Gastrocnemius medialis (tissue), 4 donors: ENCODE measurements at places on chromosomes 7 and 10.

DNA sequence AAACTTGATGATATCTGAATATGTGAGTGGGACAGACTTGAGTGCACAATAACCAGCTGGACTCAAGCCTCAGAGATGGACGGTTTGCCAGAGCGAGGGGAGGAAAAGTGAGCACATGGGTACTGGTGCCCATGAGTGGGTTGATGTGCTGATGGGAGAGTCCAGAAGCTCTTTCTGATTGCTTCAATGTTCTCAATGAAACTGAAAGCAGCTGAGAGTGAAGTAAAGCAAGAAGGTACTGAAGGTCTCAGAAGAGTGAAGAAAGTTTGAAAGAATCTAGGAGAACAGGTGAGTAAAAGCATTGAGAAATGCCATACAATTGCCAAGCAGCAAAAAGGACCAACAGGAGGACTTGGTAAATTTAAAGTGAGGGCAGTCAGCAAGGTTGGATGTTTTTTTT lies 28.6 kb downstream of the CTTNBP2 start:
- no peak for DNase-seq

DNA sequence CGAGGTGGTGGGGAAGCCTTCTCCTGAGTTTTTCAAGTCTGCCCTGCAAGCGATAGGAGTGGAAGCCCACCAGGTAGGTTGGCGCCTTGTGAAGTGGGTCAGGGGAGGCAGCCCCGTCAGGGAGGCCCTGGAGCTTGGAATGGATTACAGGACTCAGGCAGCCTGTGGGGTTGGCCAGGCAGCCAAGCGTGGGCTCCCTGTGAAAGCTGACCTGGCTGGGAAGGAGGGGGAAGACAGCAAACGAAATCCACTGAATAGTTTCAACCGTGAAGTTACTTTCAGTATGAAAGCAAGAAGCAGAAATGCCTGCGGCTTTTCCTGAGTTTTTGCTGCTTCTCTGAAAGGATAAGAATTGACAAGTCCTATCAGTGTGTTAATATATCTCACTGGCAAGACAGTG lies 36.4 kb downstream of the LHPP start:
- DNase-seq = no peak

- no peak for DNase-seq
Measured at GRCh38 chr7:77831481-77831880, 32.9 kb downstream of the PHTF2 start.

DNA sequence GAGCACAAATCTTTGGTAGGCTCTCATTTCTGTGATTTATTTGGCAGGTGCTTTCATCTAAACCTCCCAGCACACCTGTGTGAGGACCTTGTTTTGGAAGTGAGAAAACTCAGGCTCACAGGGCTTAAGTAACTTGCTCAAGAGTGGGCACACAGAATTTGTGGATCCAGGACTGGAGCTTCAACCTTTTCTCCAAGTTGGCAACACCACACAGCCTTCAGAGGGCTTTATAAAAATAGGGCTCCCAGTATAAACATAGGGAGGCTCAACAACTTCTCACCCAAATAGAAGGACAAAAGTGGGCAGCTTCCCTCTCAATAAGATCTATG lies 182.2 kb upstream of the NEBL start:
- DNase-seq = no peak

DNA sequence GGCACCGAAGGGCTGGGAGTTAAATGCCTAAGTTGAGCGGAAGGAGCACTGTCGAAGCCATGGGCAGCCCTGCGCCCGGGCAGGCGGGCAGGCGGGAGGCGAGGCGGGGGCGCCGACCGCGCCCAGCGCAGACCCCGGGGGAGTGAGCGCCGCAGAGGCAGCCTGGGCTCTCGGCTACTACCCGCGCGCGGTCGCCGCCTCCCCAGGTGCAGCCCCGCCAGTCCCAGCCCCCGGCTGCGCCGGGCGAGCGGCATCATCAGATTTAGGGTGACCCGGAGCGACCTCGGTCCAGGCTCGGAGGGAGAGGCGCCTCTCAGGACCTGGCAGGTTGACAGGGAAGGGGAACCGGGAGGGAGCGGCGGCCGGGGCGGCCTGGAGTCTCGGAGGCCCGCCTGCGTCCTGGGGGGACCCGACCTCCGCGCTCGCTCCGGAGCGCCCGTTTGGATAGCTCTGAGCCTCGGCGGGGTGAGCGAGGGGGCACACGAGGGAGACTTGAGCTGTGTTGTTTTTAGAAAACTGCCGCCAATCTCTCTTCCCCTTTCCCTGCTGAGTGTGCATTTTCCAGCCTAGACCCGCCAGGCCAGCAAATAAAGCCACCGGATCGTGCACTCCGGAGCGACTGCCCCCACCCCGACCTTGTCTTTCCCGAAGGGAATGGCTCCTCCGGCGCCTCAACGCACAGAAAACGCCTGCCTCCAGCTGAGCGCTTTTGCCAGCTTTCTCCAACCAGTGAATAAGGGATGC lies 2.3 kb upstream of the NRP1 start:
- DNase-seq = no peak

- no peak for DNase-seq
Measured at GRCh38 chr7:87590578-87590977, 10.1 kb downstream of the ABCB1 start.

DNA sequence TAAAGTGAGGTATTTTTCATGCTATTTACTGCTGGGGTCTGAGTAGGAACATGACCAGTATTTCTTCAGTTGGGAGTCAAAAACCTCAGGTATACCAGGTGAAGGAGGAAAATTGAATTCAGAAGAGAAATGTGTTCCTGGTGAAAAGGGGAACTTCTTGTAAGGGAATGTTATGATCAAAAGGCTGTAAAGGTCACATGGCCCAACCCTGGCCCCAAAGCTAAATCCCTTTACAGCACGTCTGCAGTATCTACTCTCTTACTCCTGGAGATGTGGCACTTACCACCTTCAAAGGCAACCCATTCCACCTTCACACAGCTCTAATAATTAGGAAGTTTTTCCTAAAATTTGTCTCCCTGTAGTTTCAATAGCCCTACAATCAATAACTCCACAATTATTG lies 15.2 kb downstream of the PIK3AP1 start:
- no peak for DNase-seq

- DNase-seq = no peak
Measured at GRCh38 chr10:115963848-115964247, 309.2 kb downstream of the GFRA1 start.

DNA sequence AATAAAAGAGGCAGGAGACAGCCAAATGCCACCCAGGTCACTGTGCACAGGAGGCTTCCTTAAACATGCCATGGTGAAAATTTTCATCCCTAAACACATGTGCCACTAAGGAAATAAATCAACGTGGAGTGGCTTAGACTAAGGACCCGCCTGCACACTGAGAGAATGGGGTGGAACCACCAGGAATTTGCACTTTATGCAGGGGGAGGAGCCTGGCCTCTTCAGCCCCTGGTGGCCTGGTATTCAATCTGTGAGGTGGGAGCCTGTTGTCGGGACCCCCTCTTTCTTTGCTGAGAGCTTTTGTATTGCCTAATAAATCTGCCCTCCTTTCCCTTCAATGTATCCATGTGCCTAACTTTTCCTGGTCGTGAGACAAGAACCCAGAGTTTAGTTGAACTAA lies 204.6 kb upstream of the NRP1 start:
- no peak for DNase-seq

DNA sequence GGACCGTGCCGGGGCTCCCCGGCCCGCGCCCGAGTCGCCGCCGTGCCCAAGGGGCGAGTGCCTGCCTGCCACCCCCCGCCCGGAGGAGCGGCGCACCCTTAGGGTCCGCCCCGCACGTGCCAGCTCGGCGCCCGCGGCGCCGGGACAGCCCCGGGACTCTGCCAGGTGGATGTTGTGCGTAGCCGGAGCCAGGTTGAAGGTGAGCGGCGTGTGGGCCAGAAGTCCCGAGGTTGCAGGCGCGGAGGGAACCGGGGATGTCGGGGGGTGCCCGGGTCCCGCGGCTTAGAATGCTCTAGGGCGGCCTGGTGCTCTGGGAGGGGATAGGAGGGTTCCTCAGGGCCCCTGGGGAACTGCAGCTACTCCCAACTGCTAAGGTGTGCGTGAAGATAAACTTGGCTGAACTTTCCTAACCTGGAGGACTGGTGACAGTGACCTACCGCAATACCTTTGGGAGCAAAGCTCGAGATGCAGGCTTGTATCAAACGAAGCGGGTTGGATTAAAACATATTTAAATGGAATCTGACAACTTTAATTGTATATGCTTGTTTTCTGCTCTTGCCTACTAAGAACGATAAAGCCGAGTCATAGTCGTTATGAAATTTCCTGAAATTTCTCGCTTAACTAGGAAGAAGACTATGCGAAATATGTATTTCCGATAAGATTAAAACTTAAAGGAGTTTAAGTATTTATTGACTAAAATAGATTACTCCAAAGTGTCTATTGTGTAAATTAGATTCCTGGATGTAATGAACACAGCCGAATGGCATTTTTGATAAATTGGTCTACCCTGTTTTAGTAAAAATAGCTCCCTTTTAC lies at the start of gene CUX1:
CUX1 (plus strand) TSS at position 156 of the 816 bp plus-strand sequence; CDS start at position 170, 14 bp downstream.
- DNase-seq = no peak

DNA sequence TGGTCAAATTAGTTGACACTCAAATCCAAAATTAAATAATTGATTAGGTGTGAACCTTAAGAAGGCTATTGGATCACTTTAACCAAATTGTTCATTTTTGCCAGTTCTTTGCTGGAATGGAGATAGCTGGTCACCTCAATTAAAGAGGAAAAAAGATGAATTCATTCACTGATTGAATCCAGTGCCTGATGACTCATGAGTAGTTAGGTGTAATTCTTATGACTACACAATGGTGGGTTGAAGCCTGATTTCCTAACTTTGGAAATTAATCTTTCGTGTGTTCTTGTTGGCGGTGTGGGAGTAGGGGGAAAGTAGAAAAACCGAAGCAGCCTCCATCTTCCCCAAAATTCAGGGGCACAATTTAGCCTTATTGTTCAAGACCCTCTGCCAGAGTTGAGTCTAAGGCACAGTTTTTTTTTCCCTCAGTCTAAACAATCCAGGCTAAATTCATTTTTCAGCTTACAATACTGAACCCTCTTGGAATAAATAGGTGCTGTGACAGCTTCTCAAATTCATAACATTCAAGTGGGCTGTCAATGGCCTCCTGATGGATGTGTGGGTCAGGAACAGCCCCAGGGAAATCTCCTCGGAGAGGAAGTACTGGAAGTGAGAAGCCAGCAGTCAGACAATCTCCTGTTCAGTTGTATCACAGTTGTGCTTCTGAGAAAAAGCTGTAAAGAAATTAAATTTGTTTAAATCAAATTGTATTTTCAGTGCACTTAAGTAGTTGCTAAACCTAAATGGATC lies 356.6 kb downstream of the BBS9 start:
- DNase-seq = no peak

- DNase-seq = no peak
Measured at GRCh38 chr7:31828520-31828919, 141.5 kb downstream of the PPP1R17 start.

- peak; percentile 64 for DNase-seq
Measured at GRCh38 chr10:124539935-124540641, 78.5 kb downstream of the LHPP start.

DNA sequence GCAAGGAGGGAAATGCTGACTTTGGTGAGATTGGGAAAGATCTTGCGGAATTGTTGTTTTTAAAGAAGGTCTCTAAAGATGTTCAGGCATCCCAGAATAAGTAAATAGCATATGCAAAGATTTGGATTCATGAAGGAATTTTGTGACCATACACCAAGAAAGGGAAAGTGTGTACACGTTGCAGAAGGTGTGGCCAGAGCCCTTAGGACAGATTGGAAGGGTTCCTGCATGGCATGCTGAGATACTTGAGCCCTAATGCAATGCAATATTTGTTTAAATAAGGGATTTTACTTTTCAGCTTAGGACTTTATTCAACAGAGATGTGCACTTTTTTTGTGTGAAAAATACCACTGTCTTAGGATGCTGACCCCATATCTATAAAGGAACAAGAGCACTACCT lies 219.5 kb upstream of the INHBA start:
- DNase-seq = no peak

DNA sequence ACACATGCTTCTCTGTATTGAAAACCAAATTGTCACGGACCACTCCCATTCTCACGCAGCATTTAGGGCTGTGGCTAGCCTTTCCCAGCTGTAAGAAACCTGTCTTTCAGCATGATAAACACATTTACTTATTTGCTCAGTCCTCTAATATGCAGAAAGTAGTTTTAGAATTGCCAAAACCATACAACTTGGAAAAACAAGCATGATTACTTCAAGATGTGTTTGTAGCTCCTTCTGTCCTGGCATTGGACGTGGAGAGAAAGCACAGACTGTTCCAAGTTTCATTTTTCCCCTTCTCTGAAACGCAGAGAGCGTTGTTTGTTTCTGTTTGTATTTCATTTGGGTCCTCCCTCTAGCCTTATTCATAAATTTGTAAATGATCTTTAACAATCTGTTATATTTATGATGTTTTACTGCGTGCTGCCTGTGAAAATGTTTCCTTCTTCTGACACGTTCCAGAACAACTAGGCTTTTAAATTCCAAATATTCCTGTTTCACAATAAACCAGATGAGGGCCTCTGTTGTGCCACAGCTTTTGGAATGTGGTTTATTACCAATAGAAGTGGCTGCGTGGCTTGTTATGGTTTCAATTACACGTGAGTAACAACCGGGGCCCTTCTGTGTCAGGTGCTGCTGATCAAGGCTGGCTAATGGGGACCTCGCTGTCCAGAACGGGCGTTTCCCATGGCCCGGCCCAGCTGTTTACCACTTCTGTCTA lies 26.1 kb downstream of the MNX1 start:
- peak; percentile 46 for DNase-seq

DNA sequence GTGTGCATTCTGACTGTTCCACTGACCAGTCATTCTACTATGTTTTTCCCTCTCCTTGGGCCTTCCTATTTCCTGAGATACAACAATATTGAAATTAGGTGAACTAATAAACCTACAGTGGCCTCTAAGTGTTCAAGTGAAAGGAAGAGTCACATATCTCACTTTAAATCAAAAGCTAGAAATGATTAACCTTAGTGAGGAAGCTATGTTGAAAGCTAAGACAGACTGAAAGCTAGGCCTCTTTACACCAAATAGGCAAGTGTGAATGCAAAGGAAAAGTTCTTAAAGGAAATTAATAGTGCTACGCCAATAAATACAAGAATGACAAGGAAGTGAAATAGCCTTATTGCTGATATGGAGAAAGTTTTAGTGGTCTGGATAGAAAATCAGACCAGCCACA lies 5.7 kb upstream of the DYNC1I1 start:
- no peak for DNase-seq

GRCh38 chr10:97882142-97883091 lies 32.8 kb downstream of the GOLGA7B start:
- peak; percentile 6 for DNase-seq

DNA sequence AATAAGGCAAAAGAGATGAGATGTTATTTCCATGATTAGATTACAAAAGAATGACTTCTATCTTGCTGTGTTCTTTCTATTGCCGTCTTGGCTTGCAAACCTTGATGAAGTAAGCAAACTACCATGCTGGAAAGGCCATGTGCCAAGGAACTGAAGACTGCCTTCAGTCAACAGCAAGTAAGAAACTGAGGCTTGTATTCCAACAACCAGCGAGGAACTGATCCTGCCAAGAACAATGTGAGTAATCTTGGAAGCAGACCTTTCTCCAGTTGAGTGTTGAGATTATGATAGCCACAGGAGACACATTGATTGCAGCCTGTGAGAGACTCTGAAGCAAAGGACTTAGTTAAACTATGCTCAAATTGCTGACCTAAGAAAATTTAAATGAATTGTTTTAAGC lies 164.6 kb upstream of the GRM3 start:
- DNase-seq = peak; percentile 21

- DNase-seq = no peak
Measured at GRCh38 chr10:69516796-69517195, 56.4 kb downstream of the NEUROG3 start.

GRCh38 chr10:53361281-53361680 lies 588.7 kb upstream of the MBL2 start:
- DNase-seq = no peak
